ENCODE measurements at places on chromosomes 11 and 22. TPM values are rescaled to one million over a fixed set of nuclear protein-coding genes. Genes with fewer than 3 reads are reported as not detected.

The SMIM38 gene
- 2.6 TPM for total RNA-seq

The CCDC87 gene
- total RNA-seq, result not detected

The UPK3A gene
- not detected for total RNA-seq

The PTPRCAP gene
- total RNA-seq, result 8.0 TPM

The GVQW3 gene
- total RNA-seq, result 1.3 TPM

The RTCB gene
- 76.6 TPM for total RNA-seq

The DNAJB7 gene
- not detected for total RNA-seq

The PDGFD gene
- 76.0 TPM for total RNA-seq

The SMIM35 gene
- total RNA-seq, result not detected

The CECR2 gene
- total RNA-seq, result 0.66 TPM

The YPEL4 gene
- 2.0 TPM for total RNA-seq

The OR2AG1 gene
- not detected for total RNA-seq

The LUZP2 gene
- 5.0 TPM for total RNA-seq

The ARHGAP20 gene
- total RNA-seq, result 34.6 TPM

The KIAA1671 gene
- total RNA-seq, result 9.8 TPM

The OR5P2 gene
- 6.6 TPM for total RNA-seq

The TMEM151A gene
- 1.6 TPM for total RNA-seq

The UPB1 gene
- total RNA-seq, result 0.44 TPM

The MYBPC3 gene
- total RNA-seq, result under 0.01 TPM

The SCN3B gene
- 1.9 TPM for total RNA-seq

The RASSF10 gene
- total RNA-seq, result 3.9 TPM

The RAB36 gene
- 1.3 TPM for total RNA-seq

The TRIM48 gene
- total RNA-seq, result not detected

The SCN4B gene
- total RNA-seq, result 7.9 TPM

The NADSYN1 gene
- 83.6 TPM for total RNA-seq

The ASPHD2 gene
- total RNA-seq, result 0.64 TPM

The GP1BB gene
- total RNA-seq, result 6.2 TPM

The PKNOX2 gene
- total RNA-seq, result 1.0 TPM

The APOC3 gene
- total RNA-seq, result not detected

The NXPE2 gene
- not detected for total RNA-seq
